Progenitor cell of endocrine pancreas (in vitro differentiated cells): ENCODE measurements at places on chromosomes 3 and 15. TPM values are rescaled to one million over a fixed set of nuclear protein-coding genes. Genes with fewer than 3 reads are reported as not detected.

GRCh38 chr3:133868186-133868585, 27.5 kb downstream of the RAB6B start:
- DNase-seq = no peak

DNA sequence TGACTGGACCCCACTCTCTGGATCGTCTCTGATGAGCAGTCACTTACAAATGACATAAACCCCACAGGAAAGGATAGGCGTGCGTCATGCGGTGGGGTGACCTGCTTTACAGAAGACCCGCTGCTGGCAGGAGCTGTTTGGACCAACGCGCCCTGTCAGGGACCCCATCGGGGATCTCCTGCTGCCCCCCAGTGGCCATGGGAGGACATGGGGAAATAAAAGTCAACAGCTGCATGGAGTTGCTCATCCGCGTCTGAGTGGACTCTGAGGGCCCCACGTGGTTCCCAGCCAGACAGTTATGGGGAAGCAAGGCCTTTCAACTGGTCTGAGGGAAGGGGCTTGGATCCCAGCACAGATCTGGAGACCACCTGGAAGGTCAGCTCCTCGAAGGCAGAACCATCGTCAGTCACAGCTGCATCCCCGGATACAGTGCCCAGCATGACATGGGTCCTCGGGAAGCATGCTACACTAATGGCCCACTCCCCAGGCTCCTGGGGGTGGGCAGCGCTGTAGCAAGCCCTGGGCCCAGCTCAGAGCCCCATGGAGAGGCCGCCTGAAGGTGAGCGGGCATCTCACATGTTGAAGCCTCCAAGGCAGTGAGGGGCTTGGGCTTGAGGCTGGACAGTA, 32.1 kb downstream of the PTH1R start:
- peak; percentile 78 for DNase-seq

DNA sequence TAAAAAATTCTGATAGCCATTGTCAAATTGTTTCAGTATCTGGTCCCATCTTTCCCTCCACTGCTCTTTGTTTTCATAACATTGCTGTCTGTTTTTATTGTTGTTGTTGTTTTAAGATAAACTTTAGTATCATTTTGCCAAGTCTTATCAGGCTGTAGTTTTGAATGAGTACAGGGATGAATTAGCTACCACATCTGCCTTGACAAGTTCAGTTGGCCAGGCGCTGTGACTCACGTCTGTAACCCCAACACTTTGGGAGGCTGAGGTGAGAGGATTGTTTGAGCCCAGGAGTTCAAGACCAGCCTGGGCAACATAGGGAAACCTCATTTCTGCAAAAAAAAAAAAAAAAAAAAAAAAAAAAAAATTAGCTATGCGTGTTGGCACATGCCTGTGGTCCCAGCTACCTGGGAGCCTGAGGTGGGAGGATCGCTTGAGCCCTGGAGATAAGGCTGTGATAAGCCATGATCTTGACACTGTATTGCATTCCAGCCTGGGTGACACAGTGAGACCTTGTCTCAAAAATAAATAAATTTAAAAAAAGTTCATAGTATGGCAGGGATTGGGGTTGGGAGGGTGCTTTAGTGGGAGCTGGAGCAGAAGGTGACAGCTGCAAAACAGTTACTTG, 8.3 kb upstream of the ANKDD1A start:
- no peak for DNase-seq

DNA sequence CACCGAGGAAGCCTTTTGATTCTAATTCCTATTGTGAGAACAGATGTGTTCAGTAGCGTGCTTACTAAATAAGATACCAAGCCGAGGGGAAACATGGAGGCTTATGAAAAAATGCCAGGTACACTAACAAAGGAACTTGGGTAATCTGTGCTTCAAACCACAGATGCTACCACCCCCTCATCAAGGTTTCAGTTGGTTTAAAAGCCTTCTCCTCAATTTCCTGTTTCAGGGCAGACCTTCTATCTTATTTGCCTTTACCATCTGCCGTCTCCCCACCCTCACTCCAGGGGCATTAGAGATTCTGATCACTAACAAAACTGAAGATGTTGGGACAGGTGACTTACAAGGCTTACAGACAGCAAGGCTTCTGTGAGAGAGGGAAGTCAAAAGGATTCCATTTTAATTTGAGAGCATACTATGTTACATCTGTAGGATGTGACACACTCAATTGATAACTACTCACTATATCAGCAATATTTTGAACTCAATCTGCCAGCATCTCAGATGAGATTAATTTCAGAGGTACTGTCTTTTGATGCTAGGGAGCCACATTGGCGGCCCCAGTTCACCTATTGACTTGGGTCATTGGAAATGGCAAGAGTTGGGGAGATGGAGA, 60.6 kb upstream of the PLCL2 start:
- no peak for DNase-seq

DNA sequence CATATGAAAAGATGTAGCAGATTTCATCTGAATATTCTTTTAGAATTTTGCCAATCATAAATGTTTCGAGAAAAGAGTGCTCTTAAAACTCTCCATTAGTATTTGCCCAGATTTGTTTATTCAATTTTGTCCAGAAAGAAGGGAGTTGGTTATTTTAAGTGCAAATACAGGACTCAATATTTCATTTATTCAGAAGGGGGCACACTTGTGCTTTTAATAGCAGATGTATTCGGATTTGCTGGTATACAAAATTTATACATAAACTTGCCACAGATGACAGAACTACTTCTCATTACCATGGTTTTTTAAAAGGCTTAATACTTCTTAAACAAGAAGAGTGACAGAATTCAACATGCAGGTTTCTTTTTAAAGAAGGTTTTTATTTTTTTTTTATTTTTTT, 69.8 kb upstream of the GRM7 start:
- DNase-seq = no peak

IQCF5 gene
- total RNA-seq = not detected in 2 replicates

KCTD6 gene
- 14.8 TPM in 2 replicates for total RNA-seq
